ENCODE measurements at places on chromosomes 6 and 20.

DNA sequence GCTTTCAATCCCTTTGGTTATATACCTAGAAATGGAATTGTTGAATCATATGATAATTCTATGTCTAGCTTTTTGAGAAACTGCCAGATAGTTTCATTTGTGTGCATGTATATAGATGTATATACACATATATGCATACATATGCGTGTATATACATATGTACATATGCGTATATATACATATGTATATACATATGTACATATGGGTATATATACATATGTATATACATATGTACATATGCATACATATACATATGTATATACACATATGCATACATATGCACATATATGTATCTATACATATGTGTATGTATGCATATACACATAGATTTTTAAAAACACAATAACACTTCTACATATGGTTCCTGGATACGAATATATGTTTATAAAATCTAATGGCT is 8.4 kb downstream of the SF3B5 start:
- no peak for DNase-seq

GRCh38 chr20:4925842-4926530 is 75.3 kb downstream of the SLC23A2 start:
- DNase-seq, result peak; percentile 42

- DNase-seq, result peak; percentile 83
Observed at GRCh38 chr6:74409447-74409846, 713.4 kb downstream of the CD109 start.

DNA sequence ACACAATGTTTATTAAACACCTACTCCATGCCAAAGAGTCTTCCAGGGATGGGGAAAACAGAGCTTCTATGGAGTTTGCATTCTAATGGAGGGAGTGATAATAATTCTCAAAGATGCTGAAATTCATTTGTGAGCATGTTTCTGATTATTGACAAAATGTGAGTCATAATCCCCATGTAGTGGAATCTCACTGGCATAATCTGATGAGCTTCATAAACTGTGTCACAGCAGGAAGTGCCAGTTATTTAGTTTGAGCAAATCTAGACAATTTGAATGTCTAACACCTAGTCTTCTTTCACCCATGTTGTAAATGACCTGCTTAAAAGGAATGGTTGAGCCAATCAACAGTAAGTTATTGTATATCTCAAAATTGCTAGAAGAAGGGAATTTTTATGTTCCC is 95.1 kb downstream of the KCNQ5 start:
- peak; percentile 24 for DNase-seq

DNA sequence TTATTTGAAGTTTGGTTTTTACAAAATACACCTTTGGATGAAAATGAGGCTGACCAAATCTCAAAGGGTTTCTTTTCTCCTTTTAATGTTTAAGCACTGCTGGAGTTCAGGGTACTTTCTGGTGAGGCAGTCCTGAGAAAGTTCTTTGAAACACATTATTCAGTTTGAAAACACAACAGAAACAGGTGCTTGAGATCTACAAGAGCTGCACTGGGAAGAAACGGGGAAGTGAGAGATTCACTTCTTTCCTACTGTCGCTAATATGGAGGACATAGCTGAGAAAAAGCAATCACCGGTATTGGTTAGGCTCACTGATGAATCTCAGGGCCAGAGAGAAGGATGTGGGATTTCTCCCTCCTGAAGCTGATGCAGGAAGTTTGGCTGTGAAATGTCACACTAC is 22.9 kb upstream of the TMEM170B start:
- no peak for DNase-seq

- DNase-seq, result no peak
Observed at GRCh38 chr6:56992036-56992435, 37.1 kb downstream of the BEND6 start.

DNA sequence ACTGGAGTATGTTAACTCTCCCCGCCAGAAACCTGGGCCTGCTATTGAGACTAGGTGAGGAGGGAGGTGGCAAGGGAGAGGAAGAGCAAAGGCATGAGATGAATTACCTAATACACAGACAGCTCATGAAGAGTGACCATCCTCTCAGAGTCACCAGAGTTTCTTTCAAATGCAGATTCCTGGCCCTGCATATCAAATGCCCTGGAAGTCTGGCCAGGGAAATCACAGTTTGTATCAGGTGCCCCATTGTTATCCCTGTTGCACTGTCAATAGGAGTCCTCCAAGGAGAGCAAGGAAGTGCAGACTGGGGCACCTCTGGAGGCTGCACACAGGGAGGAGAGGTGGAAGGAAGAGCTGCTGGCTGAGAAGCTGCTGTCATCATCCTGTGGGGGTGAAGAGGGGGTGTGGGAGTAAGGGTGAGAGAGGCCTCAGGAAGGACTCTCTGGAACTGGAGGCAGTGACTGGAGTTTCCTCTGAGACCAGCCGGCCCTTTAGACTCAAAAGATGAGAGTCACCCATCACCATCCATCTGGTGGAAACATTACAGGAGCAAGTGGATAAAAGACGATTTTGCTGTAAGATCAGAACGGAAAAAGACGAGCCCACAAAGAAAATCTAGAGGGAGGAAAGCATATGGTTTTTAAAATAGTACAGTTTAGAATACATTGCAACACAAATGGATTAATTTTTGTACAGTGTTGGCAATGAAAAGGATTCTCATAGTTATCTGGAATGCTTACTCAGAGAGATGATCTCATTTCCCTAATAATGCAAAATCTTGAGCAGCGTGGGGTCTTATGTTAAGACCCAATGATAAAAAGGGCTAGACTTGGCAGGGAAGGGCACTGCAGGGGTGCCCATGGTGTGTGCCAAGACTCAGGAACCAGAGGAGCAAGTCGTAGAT is 268.1 kb downstream of the UST start:
- DNase-seq, result peak; percentile 91

DNA sequence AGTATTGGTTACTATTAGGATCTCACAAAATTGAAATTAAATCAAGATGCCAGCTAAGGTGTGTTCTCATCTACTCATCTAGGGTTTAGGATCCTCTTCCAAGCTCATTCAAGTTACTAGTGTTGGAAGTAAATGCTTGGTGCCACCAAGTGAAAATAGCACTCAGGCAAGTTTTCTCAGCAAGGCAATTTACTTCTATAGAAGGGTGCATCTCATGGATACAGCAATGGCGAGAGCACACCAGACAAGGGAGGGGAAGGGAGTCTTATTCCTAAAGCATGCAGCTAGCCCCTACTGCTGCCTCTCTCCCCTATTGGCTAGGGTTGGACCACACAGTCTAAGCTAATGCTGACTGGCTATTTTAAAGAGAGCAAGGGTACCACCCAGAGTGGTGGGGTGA is 23.0 kb upstream of the FAM8A1 start:
- no peak for DNase-seq

- peak; percentile 7 for DNase-seq
Observed at GRCh38 chr6:93468291-93468690, 48.9 kb upstream of the EPHA7 start.

DNA sequence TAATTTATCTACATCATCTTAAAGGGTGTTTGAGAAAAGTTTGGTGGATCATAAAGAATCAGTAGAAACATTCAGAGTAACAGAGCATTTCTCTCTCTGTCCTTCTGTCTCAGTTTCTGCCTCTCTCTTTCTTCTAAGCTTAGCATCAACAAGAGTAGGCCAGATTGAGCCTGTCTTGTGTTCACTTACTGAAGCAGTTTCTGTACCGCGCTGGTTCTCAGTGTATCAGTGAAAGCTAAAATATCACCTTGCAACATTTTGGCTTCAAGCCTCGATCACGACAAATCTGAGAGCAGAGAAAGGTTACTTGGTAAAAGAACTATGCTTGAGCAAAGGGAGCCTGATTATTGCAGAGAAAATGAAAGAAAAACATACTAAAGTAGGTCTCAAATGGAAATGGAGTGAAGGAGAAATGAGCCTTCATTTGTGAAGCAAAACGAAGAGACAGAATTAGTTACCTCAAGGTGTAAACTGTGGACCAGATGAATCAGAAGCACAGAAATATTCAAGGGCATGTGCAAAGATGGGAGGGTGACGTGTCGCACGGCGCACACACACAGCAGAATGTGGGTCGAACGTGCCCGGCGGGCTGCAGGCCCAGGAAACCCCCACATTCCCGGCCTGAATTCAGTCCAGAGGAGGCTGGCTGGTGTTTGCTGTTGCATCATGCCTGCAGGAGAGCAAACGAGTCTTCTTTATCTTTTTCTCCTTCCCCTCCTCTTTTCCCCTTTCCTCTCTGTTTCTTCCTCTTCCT is 509.3 kb downstream of the QKI start:
- no peak for DNase-seq

GRCh38 chr6:26087284-26088115 is at the start of gene HFE:
TSS of gene HFE (plus strand) at chr6:26087429. CDS start at chr6:26087441, 12 bp downstream.
- DNase-seq, result peak; percentile 54

DNA sequence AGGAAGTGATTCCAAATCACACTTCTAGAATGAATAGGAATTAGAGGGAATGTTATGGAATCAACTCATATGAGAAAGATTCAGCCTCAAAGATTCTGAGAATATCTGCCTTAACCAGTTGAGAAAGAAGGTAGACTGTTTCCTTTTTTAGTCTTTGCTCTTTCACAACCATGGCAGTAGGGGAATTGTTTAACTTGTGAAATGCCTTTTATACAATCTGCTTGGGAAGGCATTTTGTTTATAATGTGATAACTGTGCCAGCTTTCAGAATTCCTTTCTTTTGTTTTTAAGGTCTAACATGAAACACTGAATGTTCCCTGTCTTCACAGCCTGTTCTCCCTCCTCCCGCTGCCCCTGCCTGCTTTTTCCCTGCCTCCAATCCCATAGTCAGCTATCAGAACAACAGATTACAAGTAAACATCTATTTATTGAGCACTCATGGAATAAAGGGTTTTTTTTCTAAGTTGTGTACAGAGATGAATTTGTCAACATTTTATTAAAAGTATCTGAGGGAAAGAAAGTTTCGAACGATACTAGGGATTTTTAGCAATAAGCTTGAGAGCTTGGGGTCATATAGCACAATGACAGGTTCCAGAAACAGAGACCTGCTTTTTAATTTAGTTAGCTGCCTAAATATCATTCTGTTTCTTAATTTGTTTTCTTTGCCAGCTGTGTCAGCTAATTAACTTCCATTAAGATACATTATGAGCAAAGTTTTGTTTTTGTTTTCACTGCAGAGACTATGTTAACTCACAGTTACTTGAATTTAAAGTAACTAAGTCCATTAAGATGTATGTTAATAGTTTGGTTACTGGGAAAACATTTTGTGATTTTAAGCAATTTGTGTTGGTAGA is 28.3 kb upstream of the FBXO30 start:
- DNase-seq, result no peak

GRCh38 chr6:130776287-130776925 is 50.8 kb upstream of the SMLR1 start:
- no peak for DNase-seq

DNA sequence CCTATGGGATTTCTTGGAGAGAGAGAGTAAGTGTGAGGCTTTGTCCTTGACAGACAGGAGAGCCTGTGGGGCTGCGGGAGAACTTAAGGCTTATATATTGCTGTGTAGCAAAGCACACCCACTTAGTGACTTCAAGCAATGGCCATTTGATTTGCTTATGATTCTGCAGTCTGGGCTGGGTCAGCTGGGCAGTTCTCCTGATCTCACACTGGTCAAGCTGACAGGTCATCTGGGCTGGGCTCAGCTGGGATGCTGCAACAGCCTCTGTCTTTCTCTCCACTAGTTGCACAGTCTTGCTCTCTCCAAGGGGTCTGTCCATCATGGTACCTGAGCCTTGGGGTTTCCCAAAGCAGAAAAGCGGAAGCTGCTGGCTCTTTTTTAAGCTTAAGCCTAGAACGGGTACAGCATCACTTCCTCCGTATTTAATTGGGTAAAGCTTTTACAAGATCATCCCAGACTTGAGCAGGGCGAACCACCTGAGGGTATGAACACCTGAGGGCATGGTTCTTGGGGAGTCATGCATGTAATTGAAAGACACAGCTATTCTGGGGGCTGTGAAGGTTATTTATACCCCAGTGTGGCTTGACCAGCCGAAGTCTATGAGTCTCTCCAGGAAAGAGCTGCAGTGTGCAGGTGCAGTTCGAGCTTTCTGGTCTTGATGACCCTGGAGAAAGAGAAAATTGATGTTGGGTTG is 13.3 kb upstream of the GGTLC1 start:
- DNase-seq, result no peak

- peak; percentile 45 for DNase-seq
Observed at GRCh38 chr6:39088331-39088730, 26.7 kb downstream of the SAYSD1 start.

DNA sequence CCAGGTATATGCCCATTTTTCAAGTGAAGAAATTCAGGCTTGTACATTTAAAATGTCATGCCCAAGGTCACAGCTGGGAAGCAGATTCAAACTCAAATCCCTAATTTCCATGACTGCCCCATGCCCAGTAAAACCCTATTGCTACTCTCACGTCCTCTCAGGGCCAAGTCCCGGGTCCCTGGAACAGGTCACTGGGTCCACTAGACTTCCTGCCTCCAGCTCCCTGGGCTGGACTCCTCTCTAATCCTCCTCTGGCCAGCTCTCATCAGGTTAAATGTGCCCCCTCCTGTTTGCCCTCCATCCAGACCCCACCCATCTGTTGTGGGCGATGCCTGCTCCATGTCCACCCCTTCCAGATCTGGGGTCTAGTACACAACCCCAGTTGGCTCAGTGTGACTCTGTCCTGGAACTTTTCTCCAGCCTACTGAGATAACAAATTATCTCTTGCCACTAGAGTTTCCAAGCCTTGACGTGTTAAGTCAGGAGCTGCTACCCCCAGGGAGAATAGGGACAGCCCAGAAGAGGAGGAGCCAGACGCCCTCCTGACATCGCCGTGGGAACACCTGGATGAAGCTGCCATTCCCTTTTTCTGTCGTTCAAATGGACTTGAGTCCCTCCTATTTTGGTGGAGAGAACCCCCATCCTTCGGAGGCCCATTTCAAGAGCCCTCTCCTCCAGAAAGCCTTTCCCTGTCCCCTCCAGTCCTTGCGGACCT is 3.7 kb upstream of the SPDEF start:
- DNase-seq, result no peak

DNA sequence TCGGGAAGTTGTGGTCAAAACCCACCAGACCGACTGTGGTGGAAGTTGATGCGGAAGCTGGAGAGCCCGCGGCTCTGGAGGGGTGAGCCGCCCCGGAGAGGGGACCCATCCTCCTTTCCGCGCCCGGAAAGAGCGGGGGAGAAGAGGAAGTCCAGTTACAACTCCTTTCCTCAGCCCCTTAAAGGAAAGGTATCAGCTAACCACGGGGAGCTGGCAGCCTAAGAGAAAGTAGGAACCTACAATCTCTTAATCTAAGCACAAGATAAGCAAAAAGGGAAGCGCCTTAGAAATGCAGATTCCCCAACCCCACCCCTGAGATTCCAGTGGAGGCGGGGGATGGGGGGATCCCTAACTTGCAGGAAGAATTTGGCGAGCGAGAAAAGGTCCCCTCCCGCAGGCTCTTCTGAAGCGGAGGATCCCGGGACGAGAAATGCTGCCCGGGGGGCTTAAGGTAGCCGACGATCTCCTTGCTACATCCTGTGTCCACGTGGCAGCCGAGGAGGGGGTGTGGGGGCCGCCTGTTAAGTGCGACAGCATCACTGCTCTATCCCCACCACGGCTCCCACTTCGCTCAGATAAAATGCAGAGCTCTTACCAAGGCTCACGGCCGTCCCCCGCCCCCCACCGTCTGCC is 87.5 kb downstream of the ZFP64 start:
- DNase-seq, result peak; percentile 35

DNA sequence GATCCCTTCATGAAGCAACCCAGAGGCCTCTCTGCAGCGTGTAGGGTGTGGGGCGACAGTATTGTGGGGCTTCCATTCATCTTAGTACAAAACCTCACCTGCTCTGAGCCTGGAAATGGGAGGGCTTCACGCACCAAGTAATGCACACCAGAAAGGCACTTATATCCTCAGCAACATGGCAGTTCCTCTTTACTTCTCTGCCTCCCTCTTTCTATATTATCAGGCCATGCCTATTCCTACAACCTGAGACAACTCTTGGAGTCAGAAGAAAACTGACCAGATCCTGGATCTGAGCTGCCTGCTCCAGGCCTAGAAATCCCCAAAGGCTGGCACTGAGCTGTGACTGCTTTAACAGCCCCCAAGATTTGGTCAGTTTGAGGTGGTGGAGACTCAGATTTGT is 7.6 kb upstream of the ZNF76 start:
- DNase-seq, result no peak
